ENCODE measurements at places on chromosomes 3 and 15.

GRCh38 chr3:128279601-128279880 lies 126.3 kb downstream of the EEFSEC start:
- no peak for DNase-seq

DNA sequence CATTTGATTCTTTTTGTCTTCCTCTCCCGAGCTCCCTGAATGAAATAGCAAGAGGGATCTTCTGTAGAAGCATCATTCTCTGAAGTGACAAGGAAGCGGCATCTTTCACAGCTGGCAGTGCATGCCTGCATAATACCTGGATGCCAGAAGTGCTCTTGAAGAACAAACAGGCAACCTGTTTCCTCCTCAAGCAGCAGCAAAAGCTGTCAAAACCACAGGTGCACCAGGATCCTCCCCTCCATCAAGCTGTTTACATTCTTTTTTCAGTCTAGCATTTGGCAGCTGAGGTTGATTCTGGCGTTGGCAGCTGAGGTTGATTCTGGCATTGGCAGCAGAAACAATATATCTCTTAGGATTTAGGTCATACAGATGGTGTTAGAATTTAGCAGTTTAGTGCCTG lies 979.0 kb downstream of the TUSC7 start:
- no peak for DNase-seq

DNA sequence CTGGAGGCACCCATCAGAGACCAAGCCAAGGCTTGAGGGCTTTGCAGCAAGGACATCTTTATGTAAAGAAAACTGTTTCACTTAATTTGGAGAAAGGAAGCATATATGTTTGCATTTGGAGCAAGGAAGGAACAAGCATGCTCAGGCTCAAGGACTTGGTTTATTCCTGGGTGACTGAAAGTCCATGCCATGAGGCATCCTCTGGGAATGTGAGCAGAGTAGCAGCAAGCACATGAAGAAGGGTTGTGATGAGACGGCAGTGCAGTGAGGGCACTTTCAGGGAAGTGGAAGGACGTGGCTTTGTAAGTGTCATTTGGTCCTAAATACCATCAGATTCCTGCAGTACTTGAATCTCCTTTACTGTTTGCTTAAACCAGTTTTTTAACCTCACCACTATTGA lies 26.8 kb downstream of the POLG start:
- no peak for DNase-seq

DNA sequence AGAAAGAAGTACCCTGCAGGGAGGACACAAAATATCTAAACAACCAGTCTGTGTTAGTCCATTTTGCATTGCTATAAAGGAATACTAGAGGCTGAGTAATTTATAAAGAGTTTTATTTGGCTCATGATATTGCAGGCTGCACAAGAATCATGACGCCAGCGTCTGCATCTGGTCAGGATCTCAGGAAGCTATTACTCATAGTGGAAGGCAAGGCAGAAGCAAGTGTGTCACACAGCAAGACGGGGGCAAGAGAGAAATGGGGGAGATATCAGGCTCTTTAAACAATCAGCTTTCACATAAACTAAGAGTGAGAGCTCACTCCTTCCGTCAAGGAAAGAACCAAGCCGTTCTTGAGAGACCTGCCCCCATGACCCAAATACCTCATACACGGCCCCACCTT lies 614.8 kb downstream of the ZIC1 start:
- no peak for DNase-seq

DNA sequence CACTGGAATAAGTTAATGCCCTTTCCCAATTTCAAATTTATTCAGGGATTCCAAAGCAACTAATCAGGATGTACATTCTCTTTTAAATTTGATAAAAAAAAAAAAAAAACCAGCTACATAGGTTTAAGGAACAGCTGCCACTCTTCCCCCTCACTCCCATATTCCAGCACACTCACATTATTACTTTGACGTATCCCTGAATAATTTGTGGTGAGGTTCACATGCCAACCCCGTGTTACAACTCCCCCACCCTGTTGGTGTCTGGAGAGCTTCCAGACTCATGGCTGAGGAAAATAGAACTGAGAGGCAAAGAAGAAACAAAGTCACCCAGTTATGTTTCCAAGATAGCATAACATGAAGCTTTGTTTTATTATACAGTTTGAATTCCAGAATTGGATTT lies 300.5 kb upstream of the MME start:
- no peak for DNase-seq

GRCh38 chr15:52427804-52428203 lies 100.9 kb downstream of the MYO5A start:
- DNase-seq: no peak

DNA sequence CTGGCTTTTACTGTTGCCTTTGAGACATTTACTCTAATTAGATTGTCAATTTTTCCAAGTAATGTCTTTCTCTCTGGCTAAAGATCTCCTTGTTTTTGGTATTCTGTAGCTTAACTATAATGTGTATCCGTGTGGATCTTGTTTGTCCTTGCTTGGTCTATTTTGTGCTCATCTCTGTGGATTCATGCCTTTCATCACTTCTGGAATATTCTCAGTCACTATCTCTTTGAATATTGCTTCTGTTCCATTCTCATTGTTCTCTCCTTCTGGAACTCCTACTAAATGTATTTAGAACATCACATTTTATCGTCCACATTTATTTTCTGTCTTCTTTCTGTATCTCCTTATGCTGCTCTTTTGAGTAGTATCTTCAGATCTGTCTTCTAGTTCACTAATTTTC lies 12.7 kb downstream of the PGPEP1L start:
- no peak for DNase-seq

DNA sequence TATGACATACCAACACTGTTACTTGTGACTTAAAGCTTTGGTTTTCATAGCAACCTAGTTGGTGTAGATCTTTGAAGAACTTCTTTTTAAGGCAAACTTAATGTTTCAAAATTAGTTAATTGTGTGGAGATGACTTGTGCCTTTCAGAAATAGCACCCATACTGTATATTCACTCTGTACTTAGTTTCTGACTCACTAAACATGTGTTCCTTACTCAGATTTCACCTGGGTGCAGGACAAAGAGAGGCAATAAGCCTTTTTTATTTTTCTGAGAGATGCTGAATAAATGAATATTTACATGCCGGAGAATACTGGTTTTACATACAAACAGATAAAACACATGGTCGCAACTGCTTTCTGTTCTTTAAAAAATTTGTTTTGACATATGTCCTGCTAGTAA lies 44.8 kb downstream of the SLC25A26 start:
- DNase-seq: no peak

DNA sequence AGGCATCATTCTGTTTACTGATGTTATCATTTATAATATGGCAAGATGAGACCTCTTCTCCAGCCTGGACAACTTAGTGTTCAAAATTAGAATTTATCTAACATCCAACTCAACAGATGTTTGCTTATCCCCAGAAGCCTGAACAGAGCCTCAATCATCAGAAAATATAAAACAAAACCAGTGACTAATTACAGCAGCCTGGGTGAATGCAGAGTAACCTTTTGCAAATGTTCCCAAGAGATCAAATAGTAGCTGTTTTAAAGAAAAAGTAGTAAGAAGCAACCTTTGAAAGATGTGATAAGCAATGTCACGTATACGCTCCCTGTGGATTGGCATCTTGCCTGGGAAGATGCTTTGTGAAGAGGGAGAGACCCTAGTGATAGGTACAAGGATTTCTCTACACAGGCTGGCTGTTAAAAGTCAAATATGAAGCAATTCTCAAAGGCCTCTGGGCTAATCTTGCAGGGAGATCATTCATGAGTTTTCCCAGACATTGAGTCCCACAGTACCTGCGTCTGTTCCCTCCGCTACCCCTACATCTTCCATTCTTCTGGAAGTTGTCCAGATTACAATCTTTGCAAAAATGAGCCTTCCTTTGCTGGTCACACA lies 39.3 kb upstream of the PRICKLE2 start:
- no peak for DNase-seq

GRCh38 chr3:197736010-197736490 lies 654 bp downstream of the RUBCN start:
- DNase-seq: no peak

- DNase-seq: no peak
These were observed 255.9 kb downstream of the DOCK3 start for GRCh38 chr3:50930371-50931208.

All from hypothalamus (tissue), 51 donors.